ENCODE measurements at places on chromosomes 12 and 14. TPM values are rescaled to one million over a fixed set of nuclear protein-coding genes. Genes with fewer than 3 reads are reported as not detected.

GRCh38 chr14:83085136-83085535 is 1551.5 kb upstream of the SEL1L start:
- no peak for DNase-seq

DNA sequence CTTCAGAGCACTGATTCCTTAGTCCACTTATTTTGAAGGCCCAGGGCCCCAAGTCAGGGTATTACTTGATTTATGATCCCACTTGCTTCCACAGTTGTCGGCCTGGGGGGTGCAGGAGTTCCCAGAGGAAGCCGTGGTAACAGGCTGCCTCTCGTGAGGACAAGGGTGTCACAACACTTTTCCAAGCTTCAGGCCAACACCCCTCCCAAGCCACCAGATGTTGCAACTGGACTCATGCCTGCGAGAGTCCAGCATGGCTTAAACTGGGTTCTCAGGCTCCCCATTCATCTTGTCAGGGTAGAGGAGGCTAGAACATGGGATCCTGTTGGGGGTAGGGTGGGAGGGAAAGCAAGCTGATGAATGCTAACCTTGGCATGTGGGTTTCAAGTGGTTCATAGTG is 56.1 kb downstream of the BMP4 start:
- DNase-seq = no peak

- no peak for DNase-seq
Measured at GRCh38 chr12:104938371-104938770, 19.7 kb downstream of the SLC41A2 start.

DNA sequence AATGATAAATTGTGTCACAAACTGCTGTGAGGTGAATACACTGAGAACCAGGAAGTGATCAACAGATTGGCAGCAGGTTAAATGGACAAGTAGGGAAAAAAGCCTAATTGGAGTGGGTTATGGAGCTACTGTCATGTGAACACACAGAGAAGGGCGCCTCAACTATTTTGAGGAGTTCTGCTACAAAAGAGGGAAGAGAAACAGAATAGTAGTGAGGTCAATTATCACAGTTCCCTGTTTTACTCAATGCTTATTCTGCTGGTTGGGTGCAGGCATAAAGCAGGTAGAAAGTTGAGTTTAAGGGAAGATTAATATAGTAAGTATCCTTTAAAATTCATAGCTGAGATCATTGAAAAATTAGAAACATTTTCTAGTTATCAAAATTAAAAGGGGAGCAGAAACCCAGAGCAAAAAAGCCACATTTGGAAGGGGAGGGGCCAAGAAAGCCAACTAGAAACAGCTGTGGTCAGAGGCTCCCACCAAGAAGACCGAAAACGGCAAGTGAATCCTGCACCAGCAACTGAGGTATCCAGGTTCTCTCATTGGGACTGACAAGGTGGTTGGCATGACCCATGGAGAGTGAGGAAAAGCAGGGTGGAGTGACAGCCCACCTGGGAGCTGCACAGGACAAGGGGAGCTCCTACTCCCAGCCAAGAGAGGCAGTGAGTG is 105.7 kb downstream of the ZC3H14 start:
- no peak for DNase-seq

DNA sequence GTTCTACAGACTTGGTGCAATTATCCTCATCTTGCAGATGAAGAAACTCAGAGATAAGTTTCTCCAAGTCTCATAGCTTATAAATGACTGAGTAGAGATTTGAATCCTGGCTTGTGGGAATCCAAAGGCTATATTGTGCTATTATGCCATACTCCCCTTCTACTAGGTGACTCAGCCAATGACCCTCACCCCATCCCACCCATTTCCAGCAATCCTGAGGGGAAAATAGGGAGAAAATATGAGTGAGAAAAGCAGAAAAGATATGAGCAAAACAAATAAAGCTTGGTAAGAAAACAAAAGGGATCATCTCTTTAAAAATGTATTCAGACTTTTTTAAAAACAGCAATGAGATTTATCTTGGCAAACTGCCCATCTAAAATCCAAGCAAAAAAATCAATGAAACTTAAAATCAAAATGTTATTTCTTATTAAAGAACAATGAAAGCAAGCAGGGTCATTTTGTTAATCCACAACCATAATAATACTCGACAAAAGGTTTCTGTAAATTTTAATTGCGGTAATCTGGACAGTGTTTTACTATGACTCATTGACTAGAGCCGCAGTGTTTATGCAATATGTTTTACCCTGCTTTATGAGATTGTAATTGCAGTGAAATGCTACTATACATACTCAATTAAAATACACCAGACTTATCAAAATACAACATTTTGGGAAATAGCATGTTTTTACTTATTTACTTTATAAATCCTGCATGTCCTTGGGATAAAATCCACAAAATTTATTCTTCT is 13.1 kb upstream of the LGR5 start:
- no peak for DNase-seq

FOXM1 gene
- polyA plus RNA-seq = not detected

ACOT4 gene
- 1.9 TPM for polyA plus RNA-seq

SCNN1A gene
- polyA plus RNA-seq = 0.06 TPM

SLC7A8 gene
- 12.8 TPM for polyA plus RNA-seq

ZC2HC1C gene
- not detected for polyA plus RNA-seq

CHGA gene
- not detected for polyA plus RNA-seq

HOXC4 gene
- polyA plus RNA-seq = not detected

GYS2 gene
- polyA plus RNA-seq = not detected
